ENCODE measurements at places on chromosomes 4 and X. TPM values are rescaled to one million over a fixed set of nuclear protein-coding genes. Genes with fewer than 3 reads are reported as not detected.

The PNCK gene
- total RNA-seq = 1.0 TPM

The SERTM2 gene
- total RNA-seq = not detected

The GPC3 gene
- total RNA-seq = 0.59 TPM

The CXXC4 gene
- total RNA-seq = not detected

The XAGE1B gene
- not detected for total RNA-seq

The ZNF280C gene
- 4.2 TPM for total RNA-seq

The HMGN5 gene
- 1.0 TPM for total RNA-seq

The RASSF6 gene
- 0.28 TPM for total RNA-seq

The SNCA gene
- total RNA-seq = not detected

The WWC2 gene
- 4.9 TPM for total RNA-seq

The CPZ gene
- not detected for total RNA-seq

The PPP2R2C gene
- total RNA-seq = not detected

DNA sequence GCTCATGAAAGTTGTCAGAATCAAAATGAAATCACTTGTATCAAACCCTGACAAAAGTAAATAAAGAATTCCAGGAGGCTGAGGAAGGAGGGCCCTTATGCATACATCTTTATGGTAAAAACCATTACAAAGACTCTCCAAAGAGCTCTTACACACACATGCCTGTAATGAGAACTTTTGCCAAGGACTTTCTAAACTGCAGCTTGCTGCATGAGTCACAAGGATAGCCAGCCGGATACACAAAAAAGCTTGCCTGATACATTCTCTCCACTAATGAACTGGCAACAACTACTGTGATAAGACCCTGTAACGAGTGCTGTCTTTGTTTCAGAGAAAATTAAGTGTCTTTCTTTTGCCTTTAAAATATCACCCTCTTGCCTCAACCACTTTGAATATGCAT is 618.1 kb downstream of the PPP4R3C start:
- no peak overlapping the region for H3K4me3 ChIP-seq
- no peak for DNase-seq
- H3K27me3 ChIP-seq = no peaks in the 10 kb centered on the region
- no peaks in the 10 kb centered on the region for H3K4me1 ChIP-seq
- no peak overlapping the region for H3K27ac ChIP-seq

- no peaks in the 10 kb centered on the region for H3K27me3 ChIP-seq
- H3K4me3 ChIP-seq = no peak overlapping the region
- no peaks in the 10 kb centered on the region for H3K36me3 ChIP-seq
- H3K4me1 ChIP-seq = peaks cover 25% of the 10 kb centered on the region
Observed at GRCh38 chr4:183402771-183403170, 41.7 kb upstream of the CDKN2AIP start.

- peaks cover 8% of the 10 kb centered on the region for H3K27me3 ChIP-seq
- peak overlapping the region; percentile 69 for H3K4me3 ChIP-seq
- peaks cover 17% of the 10 kb centered on the region for H3K4me1 ChIP-seq
- no peak for DNase-seq
- H3K27ac ChIP-seq = no peak overlapping the region
Observed at GRCh38 chr4:153683763-153684181, 308 bp upstream of the TLR2 start.

DNA sequence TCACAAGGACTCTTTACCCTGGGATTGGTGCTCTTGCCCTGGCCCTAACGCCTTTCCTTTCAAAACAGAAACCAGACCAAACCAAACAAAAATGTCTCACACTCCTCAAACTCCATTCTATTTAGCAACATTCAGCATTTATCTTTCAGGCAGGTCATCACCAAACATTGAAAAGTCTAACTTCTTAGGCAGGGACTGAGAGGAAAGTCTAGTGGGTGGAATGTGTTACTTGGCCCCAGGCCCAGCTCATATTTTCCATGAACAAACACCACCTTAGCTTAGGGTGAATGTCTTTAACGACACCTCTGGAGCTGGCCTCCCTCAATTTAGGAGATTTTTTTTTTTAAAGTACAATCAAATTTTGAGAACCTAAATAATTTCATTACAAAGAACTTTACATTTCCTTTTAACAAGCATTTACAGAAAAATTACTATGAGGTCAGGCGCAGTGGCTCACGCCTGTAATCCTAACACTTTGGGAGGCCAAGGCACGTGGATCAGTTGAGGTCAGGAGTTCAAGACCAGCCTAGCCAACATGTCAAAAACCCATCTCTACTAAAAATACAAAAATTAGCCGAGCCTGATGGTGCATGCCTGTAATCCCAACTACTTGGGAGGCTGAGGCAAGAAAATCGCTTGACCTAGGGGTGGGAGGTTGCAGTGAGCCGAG is 10.2 kb upstream of the N4BP2 start:
- no peaks in the 10 kb centered on the region for H3K36me3 ChIP-seq
- H3K27ac ChIP-seq = no peak overlapping the region
- no peak for DNase-seq
- H3K4me1 ChIP-seq = no peaks in the 10 kb centered on the region

DNA sequence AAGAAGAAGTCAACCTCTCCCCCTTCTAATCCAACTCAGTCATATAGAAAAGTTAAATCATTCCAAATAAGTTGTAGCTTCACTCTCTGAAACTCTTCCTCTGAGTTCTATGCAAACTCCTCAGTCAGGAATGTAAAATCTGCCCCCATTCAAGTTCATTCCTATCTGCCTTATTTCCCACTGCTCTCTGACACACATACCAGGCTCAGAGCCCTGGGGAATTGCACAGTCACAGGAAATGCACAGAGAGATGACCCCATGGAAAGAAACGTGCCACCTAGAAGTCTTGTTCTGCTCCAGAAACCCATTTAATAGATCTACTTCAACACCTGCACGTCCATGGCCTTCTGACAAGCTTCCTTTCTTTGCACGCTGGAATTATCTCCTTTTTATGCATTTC is 236.0 kb upstream of the VCX3A start:
- H3K4me1 ChIP-seq = no peaks in the 10 kb centered on the region
- H3K27me3 ChIP-seq = no peaks in the 10 kb centered on the region
- no peak for DNase-seq
- H3K4me3 ChIP-seq = no peak overlapping the region
- H3K27ac ChIP-seq = no peak overlapping the region

DNA sequence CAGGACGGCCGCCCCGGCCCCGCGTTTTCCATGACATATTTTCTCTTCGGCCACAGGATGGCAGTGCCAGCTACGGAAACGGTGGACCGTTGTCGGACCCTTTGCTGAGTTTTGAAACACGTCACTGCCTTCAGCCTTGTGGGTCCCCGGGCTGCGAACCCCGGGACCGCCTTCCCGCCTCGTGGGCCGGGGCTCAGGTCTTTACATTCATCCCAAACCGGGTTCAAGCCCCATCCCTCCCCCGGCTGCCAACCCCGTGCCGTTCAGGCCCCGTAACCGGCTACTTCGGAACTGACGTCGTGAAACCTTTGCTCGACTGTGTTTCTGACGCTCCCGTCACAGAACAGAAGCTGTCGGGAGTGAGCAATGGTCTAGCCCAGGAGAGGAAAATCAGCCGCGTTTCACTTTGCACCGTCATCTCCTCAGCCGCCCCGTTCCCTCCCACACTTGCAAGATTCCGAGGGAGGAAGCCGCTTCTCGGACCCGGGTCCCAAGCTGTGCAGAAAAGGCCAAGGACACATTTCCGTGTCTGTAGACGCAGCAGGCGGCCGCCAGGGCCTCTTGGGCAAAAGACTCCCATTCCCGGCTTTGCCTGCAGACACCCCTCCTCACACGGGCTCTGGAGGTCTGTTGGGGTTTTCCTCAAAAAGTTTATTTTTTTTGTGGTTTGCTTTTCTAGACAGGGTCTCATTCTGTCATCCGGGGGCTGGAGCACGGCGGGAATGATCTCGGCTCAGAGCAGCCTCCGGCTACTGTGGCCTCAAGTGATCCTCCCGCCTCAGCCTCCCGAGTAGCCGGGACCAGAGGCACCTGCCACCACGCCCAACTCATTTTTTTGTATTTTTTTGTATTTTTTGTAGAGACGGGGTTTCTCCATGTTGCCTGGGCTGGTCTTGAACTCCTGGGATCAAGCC is 41.4 kb upstream of the PPP2R3B start:
- H3K27me3 ChIP-seq = peaks cover 12% of the 10 kb centered on the region
- H3K27ac ChIP-seq = no peak overlapping the region
- no peaks in the 10 kb centered on the region for H3K36me3 ChIP-seq
- no peak overlapping the region for H3K4me3 ChIP-seq
- no peak for DNase-seq

GRCh38 chr4:8155048-8155447 is 3.6 kb downstream of the ABLIM2 start:
- H3K4me1 ChIP-seq = peaks cover 24% of the 10 kb centered on the region
- DNase-seq = no peak
- no peaks in the 10 kb centered on the region for H3K27me3 ChIP-seq
- H3K4me3 ChIP-seq = no peak overlapping the region
- no peaks in the 10 kb centered on the region for H3K36me3 ChIP-seq
- H3K27ac ChIP-seq = no peak overlapping the region

DNA sequence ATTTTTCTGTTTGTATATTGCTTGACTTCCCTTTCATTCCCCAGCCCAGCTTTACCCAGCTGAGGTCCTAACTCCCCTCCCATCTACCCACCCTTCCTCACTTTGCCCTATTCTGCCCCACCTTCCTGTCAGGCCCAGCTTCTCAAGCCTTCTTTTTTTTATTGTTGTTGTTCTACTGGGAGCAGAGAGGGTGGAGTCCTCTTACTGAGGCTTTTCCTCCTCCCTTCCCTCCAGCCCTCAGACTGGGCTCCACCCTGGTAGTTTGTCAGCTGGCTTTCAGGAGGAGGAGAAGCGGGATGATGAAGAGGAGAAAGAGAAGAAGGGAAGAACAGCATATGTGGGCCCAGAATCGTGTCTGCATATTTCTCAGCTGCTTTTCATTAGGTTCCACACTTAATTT is 3.2 kb upstream of the KLF8 start:
- H3K4me3 ChIP-seq = no peak overlapping the region
- no peaks in the 10 kb centered on the region for H3K36me3 ChIP-seq
- H3K27ac ChIP-seq = no peak overlapping the region
- H3K27me3 ChIP-seq = no peaks in the 10 kb centered on the region
- DNase-seq = no peak
- peaks cover 22% of the 10 kb centered on the region for H3K4me1 ChIP-seq

DNA sequence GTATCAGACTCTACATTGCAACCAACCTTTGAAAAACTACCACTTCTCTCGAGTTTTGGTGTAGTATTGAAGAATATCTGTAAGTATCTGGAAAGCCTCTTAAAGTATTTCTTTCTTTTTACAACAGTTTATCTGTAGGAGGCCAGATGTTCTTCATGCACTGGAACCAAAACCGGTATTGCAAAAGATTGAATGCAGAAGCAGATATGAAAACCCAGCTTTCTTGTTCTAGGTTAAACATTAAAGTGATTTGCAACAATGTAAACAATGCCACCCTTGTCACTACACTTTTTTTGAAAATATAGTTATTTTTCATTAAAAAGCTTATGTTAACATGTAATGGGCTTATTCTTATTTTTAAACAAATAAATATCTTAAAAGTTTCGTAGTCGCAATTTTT is 27.2 kb downstream of the PLS3 start:
- H3K4me1 ChIP-seq = no peaks in the 10 kb centered on the region
- H3K27me3 ChIP-seq = no peaks in the 10 kb centered on the region
- no peak overlapping the region for H3K27ac ChIP-seq
- no peak overlapping the region for H3K4me3 ChIP-seq
- DNase-seq = no peak
- no peaks in the 10 kb centered on the region for H3K36me3 ChIP-seq

- H3K4me1 ChIP-seq = no peaks in the 10 kb centered on the region
- DNase-seq = no peak
- no peak overlapping the region for H3K27ac ChIP-seq
- no peak overlapping the region for H3K4me3 ChIP-seq
- H3K36me3 ChIP-seq = no peaks in the 10 kb centered on the region
- no peaks in the 10 kb centered on the region for H3K27me3 ChIP-seq
Observed at GRCh38 chr4:133402616-133403015, 253.5 kb downstream of the PCDH10 start.

- DNase-seq = no peak
- H3K27me3 ChIP-seq = no peaks in the 10 kb centered on the region
- H3K4me3 ChIP-seq = no peak overlapping the region
- H3K4me1 ChIP-seq = no peaks in the 10 kb centered on the region
- H3K27ac ChIP-seq = no peak overlapping the region
Observed at GRCh38 chr4:184715526-184715925, 18.4 kb downstream of the CENPU start.

DNA sequence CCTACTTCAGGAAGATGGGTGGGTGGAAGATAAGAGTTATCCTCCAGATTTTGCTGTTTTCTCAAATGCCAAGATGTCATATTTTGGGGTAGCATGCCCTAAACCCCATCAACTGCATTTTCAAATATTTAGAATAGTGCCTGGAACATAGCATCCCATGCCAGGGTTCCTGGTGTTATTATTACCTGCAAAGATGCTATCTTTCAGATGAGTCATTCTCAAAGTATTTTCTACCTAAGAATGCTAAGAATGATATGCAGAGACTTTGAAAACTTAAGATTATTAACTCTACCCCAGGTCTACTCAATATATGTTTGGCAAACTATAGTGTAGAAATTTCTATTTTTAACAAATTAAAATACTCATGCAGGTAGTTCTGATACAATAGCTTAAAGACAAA is 934.3 kb upstream of the SLIT2 start:
- no peak for DNase-seq
- no peak overlapping the region for H3K27ac ChIP-seq
- H3K4me3 ChIP-seq = no peak overlapping the region
- H3K36me3 ChIP-seq = no peaks in the 10 kb centered on the region
- no peaks in the 10 kb centered on the region for H3K4me1 ChIP-seq

DNA sequence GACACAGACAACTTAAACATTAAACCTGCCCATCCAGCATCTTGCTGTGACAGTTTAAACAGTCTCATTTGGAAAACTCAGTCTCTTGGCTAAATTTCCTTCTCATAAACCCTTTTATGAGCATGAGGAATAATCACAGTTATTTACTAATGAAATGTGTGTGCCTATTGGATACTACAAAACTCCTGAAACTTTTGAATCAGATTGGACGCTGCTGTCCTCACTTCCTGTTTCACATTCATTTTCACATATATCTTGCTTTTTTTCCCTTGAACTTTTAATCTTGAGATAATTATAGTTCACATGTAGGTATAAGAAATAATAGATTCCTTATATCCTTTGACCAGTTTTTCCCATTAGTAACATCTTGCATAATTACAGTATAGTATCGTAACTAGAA is 111.7 kb downstream of the CDKL5 start:
- DNase-seq = no peak
- no peaks in the 10 kb centered on the region for H3K4me1 ChIP-seq
- no peaks in the 10 kb centered on the region for H3K27me3 ChIP-seq
- H3K4me3 ChIP-seq = no peak overlapping the region

- no peak overlapping the region for H3K27ac ChIP-seq
- no peak for DNase-seq
- no peak overlapping the region for H3K4me3 ChIP-seq
- H3K36me3 ChIP-seq = no peaks in the 10 kb centered on the region
Observed at GRCh38 chr4:106898621-106899230, 137.4 kb downstream of the DKK2 start.

- H3K4me3 ChIP-seq = no peak overlapping the region
- H3K4me1 ChIP-seq = no peaks in the 10 kb centered on the region
- no peaks in the 10 kb centered on the region for H3K27me3 ChIP-seq
- DNase-seq = no peak
- H3K27ac ChIP-seq = no peak overlapping the region
Observed at GRCh38 chr4:42574870-42575430, 82.0 kb downstream of the ATP8A1 start.

Data from CD4-positive, alpha-beta T cell (primary cell).